Stimulated activated CD8-positive, alpha-beta memory T cell treated with anti-CD3 and anti-CD28 coated beads, Interleukin-4, amount 100 ng/mL, for 4 hours (primary cell): ENCODE measurements at places on chromosomes 12 and 14.
A peak's percentile ranks its signal among the peaks of the same experiment; 100 is the strongest.

DNA sequence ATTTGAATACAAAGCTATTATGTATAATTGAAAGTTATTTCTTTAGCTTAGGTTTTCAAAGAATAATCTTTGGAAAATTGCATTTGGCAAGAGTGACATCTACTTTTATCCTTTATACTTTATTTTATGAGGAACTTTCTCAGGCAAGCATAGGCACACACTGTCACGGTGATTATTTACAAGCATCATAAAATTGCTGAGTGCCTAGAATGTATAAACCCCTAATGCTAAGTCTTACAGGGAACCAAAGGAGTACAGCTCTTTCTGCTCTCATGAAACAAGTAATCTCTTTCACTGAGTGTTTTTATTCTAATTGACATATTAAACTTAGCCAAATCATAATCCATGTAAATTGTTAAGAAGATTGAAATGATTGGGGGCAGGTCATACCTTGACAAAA, 154.9 kb downstream of the FSCB start:
- DNase-seq, result no peak

DNA sequence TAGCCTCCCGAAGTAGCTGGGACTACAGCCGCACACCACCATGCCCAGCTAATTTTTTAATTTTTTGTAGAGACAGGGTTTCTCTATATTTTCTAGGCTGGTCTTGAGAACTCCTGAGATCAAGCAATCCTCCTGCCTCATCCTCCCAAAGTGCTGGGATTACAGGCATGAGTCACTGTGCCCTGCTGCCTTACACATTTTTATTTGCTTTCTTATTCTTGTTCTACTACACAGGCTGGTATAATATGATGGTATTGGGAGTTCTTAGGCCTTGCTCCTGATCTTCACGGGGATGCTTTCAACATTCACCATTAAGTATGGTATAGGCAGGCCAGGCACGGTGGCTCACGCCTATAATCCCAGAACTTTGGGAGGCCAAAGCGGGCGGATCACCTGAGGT, 21.2 kb downstream of the DGLUCY start:
- no peak for DNase-seq

DNA sequence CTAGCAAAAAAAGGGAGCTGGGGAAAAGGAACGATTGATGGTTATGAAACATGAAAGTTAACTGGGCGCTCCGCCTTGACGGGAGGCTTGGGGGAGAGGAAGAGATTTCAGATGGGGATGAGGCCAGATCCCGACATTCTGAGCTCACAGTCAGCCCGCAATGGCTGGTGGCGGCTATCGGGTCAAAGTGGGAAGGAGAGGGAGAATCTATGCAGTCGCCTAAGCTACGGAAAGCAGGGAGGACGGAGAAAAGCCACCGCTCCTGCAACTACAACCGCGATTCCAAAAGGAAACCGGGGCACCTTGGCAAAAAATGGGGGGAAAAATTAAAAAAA, 502 bp downstream of the MPHOSPH9 start:
- DNase-seq, result no peak

DNA sequence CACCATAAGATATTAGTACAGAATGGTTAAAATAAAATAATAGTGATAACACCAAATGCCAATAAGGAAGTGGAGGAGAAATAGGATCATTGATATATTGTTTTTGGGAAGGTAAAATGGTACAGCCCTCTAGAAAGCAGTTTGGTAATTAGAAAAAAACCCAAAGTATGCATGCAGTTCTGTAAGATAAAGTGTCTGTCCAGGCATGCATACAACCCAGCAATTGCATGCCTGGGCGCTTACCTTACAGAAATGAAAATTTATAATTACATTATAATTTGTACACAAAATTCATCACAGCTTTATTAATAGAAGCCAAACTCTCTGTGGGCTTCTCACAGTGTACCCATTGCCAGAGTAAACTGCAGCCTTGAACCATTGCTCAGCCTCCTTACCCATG, 124.7 kb downstream of the TTC6 start:
- DNase-seq, result no peak

GRCh38 chr12:41407232-41407799, 219.2 kb downstream of the PDZRN4 start:
- DNase-seq, result no peak

DNA sequence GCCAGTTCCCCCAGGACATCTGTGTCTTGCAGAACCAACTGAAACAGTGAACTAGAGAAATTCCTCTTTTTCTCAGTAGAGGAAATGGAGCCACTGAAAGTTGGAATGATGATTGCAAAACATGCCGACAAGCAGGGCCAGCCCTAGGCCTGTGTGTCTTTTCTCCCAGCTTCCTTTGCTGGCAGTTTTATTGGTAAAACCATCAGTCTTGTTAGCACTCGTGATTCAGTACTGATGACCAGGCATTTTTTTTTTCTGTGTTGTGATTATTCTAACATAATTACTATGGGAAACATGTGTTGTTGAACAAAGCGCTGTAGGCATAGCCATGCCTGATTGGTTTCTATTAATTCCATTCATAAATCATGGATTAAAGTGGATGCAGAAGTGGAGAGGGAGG, 620.7 kb downstream of the AACS start:
- no peak for DNase-seq

DNA sequence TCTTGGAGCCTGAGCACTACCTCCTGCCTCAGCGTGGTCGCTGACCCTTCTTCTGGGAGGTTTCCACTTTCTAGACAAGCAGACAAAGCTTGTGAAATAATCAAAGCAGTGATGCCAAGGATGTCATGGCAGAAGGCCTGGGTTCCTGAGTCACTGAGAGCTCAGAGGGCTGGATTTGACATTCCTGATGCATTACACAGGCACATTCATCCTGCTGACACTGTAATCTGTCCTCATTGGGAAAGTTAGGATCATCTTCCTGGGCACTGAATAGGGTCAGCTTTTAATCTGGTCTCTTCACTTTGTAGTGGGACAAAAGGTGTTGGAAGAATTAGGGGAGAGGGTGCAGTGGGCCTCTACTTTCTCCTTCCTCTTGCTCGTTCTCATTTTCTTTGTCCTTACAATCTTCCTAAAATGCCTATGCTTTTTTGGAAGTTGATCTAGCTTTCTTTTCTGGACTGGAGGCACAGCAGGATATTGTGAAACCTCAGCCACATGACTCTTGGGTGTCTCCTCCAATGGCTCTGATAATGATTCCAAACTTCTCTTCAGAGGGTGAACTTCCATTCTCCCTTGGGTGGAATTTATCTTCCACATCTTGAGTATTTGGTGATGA, 29.6 kb downstream of the EEA1 start:
- DNase-seq, result no peak

DNA sequence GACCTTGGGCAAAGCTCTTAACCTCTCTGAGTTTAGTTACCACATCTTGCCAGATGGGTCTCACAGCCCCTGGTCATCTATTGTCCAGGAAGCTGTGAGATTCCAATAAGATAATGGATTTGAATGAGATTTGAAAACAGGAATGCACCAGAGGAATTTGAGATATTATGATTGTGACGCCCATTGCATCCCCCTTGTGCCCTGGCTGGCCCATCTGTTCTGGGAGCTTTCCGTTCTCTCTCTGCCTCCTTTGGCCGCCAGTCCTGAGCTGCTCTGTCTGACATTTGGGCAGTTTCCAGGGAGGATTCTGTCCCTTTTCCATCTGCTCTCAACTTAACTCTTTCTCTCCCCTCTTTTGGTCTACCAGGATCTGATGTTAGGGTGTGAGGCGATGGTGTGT, 24.6 kb downstream of the SRRM4 start:
- DNase-seq, result no peak

GRCh38 chr14:61033054-61033453, 52.0 kb downstream of the SLC38A6 start:
- DNase-seq, result no peak

- DNase-seq, result no peak
Measured at GRCh38 chr14:73731111-73731510, 16.9 kb upstream of the PNMA1 start.

DNA sequence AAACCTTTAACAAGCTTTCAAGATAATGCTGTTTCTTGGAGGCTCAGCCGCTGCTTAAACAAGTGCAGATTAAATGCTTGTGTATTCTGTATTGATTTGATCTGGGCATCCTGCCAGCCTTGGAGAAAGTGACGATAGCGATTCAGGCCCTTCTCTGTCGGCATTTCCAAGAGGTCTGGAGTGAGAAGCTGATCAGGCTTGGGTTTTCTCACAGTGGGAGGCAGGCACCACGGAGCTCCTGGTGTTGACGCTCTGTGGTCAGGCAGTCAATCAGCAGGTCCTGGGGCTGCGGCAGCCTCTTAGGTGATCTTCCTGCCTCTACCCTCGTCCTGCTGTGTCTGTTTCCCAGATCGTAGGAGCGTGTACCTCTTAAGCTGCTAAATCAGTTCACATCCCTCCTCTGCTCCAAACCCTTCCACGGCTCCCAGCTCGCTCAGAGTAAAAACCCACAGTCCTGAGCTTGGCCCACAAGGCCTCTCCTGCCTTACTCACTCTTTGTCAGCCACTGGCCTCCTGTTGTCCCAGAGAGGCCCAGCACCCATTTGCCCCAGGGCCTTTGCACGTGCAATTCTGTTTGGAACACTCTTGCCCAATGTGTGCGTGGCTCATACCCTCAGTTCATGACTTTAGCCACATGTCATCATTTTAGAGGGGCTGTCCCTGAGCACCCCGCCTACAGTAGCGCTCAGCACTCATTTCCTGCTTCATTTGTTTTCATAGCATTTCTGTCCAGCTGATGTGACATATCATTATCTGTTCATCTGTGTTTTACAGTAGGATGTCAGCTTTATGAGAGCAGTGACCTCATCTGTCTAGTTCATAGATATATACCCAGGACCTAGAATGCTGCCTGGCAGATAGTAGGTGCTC, 155.4 kb downstream of the AACS start:
- no peak for DNase-seq

GRCh38 chr12:14567351-14568162, at the start of gene PLBD1:
TSS of gene PLBD1 (minus strand) at chr12:14567883. CDS start at chr12:14567696, 187 bp downstream.
- no peak for DNase-seq

DNA sequence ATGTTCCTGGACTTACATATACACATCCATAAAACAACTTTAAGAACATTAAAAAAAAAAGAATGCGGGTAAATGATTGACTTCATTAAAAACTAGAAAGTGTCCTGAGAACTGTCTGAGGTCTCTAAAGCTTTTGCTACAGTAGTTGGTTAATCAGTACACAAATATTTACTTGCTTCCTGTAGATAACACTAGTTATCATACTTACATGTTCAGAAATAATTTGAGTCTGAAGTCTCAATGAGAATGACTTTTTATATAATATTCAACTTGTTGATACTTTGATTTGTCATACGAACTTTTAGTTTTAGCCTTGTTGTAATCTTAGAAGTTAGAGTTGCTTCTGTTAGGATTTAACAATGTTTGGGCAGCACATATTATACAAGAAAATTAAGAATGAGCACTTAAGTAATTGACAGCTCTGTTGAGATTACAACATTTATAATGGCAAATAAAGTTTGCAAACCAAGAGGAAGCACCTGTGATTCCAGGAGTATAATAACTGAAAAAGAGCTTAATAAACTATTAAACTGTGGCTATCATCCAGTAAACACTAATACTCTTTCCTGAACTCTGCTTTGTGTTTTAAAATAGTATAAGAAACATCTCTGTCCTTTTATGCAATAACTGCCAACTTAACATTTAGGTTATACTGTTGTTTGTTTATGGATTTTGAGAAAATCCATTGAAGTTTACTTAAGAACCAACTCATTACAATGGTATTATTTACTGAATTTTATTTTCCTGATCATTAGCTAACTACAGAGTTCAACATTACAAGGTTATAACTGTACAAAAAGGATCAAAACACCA, 131.7 kb downstream of the MIPOL1 start:
- DNase-seq, result no peak

DNA sequence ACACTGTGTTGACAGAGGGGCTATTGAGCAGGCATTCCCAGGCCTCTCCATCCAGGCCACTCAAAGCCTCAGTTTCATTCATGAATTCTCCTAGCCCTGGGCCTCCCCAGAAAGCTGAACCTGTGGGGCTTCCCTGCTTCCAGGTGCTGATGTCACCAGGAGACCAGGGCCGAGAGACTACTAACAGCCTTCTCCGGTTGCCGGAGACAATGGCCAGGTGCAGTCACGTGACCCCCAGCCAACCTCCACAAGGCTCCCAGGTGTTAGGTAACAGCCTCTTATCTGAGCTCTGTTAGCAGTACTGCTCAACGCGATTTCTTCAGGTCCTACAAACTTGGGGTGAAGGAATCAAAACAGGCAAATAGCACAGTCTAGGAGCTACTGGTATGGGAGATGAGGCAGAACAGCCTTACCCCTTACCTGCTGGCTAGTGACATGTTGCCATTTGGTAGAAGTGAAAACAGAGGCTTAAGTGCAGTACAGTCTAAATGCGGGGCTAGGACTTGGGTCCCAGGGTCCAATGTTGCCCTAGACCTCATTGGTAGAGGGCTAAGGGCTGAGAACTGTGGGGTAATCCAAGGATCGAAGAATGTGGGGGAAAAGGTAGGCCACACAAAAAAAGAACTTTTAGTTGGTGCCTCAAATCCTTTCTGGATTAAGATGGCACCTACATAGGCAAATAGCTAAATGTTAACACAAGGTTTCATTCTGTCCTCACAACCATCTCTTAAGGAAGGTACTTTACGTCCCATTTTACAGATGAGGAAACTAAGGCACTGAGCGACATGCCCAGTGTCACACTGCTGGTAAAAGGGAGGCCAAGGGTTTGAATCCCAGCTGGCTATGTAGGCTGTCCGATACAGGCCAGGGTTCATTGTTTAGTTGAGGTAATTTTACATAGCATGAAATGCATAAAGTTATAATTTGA, 3.8 kb downstream of the CCDC88C start:
- no peak for DNase-seq

DNA sequence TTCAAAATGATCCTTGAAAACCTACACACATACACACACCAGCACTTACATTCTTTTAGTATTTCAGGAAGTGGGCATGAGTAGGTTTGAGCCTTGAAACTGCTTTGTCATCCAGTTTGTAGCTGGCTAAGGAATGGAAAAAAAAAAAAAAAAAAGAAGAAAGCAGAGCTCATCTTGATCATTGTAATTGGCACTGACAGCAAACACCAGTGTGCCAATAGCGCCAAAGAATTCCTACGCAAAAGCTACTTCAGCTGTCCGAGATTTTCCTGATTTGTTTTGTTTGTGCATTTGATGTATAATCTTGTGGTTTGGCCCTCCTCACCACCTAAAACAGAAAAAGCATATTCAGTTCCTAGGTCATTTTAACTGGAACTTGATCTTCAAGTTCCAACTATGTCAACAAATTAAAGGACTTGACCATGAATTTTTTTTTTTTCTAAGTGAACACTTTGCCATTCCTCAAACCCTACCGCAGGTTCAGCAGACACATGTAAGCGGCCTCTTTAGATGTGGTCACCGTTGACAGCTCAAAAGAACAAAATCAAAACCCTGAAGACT, 57.3 kb downstream of the FLRT2 start:
- no peak for DNase-seq

GRCh38 chr14:68460541-68460940, 332.3 kb downstream of the ZFP36L1 start:
- no peak for DNase-seq

- peak; percentile 54 for DNase-seq
Measured at GRCh38 chr14:95442633-95443021, 73.8 kb downstream of the SYNE3 start.
